ENCODE measurements at places on chromosomes 13 and 19.

- no peak for DNase-seq
These were observed 193.6 kb downstream of the KCNRG start for GRCh38 chr13:50208826-50209335.

GRCh38 chr13:94556041-94556440 lies 39.9 kb downstream of the TGDS start:
- no peak for DNase-seq

DNA sequence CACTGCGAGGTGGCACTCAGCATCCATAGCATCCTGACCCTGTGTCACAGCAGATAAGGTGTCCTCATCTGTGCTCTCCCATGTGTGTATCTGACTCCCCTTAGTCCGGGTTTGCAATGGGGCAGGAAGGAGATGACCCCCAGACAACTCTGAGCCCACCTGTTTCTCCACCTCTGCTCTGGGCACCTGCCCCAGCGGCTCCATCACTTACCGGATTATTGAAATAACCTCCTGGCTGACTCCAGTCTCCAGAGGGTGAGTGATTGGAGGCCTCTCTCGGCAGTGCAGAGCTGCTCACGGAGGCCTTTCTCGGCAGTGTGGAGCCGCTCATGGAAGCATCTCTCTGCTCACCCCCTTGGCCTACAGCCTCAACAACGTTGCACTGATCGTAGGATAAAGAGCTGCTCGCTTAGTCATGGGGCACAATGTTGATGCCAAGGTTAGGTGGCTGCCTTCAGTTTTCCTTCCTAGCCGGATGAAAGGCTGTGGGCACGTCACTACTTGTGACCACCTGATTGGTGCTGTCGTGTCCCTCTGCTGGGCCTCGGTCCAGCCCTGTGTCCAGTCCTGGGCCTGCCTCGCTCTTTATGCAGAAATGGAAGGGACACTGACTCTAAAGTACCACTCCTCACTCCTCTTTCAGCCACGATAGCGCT lies 67.6 kb downstream of the TEX29 start:
- no peak for DNase-seq

- no peak for DNase-seq
These were observed 118.7 kb downstream of the FRY start for GRCh38 chr13:32150239-32150638.

DNA sequence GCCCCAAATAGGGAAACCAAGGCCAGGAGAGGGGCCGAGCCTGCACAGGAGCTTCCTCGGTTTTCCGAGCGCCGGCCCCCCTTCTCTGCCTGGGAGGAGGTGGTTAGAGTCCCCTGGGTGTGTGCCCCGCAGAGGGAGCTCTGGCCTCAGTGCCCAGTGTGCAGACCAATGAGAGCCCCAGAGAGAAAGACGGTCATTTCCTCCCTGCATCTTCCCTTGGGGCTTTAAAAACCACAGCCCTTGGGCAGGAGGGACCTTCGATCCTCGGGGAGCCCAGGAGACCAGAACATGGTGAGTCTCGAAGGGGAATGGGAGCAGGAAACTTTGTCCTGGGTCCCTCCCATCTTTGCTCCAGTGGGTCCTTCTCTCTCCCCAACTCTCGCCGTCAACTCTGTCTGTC lies at the start of gene C5AR1:
C5AR1 (plus strand) TSS at position 254 of the 400 bp plus-strand sequence; CDS start at position 289, 35 bp downstream.
- no peak for DNase-seq

GRCh38 chr13:107275945-107276614 lies 708.1 kb upstream of the ARGLU1 start:
- DNase-seq = no peak

DNA sequence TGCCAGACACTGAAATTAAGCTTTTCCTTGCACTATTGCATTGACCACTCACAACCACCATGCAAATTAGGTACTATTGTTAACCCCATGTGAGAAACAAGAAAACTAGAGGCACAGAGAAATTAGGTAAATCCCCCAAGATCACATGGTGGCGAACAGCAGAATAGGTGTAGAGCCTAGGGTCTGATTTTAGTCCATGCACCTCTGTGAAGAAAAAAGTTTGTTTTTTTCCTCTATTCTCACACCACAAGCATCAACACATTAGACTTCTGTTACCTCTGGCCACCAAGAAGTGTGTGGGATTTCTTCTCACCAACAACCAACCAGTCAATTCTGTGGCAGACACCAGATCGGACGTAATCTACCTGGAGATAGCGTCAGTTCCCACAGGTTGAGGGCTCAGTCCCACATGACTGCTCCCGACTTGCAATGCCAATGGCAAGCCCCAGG lies 391.9 kb downstream of the COG6 start:
- no peak for DNase-seq

DNA sequence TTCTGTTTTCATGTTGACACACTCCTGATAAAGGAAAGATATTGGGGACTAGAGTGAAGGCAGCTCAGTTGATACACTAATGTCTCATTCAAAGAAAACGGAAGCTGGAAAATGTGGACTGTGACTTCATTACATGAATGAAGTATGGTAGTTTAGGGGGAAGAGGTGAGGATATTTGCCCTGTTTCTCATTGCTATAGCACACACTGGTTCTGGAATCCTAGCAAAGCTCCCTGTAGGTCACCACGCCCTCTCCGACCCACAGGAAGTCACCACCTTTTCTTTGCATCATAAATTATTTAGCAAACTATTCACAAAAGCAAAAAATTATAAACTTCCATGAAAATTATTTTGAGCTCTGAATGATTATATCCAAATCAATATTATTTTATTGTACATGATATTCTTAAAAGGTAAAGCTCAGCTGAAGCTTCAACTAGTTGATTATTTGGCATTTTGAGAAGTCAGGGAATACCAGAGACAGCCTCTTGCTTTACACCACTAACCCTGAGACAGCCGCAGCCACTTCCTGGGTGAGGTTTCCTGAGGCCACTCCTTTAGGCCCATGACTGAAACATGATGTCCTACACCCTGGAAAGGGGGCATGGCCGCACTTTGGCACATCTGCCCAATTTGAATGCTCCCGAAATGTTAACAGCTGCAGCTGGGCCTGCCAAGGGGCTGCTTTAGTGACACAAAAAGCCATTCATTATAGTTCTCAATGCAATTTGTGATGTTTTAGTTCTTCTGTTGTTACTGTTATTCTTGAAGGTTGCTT lies 50.0 kb upstream of the WDFY2 start:
- no peak for DNase-seq

- no peak for DNase-seq
These were observed 1216.0 kb downstream of the SLITRK5 start for GRCh38 chr13:88887045-88887662.

DNA sequence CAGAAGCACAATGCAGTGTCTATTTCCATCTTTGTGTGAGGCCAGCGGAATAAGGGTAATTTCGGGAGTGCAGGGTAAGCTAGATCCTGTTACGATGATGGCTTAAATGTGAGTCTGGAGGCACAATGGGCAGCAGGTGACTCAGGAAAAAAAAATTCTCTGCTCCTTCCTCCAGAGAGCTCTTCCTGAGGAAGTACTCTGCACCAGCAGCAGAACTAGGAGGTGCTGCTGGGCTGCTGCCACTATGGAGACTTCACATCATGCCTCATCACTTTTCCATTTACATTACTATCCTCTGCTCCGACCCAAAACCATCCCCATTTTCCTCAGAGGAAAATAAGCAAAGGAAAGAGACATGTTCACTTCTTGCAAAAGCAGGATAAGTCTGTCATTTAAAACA lies 282.0 kb downstream of the DNAJC15 start:
- no peak for DNase-seq

DNA sequence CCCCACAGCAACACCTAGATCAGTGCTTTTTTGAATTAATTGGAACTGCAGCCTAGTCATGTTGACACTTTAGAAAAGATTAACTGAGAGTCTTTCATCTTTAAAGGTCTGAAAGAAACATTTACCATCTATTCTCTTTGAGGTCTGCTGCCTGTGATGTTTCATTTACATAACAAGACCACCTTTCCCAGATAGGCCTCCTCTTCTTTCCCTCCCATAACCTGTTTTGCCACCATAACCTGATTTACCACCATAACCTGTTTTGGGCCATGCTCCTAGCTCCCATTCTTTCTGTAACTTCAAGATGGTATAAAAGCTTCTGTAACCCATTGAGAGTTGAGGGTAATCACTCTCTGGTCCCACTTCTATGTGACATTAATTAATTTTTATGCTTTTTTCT lies 320.8 kb downstream of the PCDH20 start:
- DNase-seq = no peak

GRCh38 chr13:91346850-91347201 lies 661 bp upstream of the MIR17HG start:
- DNase-seq = no peak

- no peak for DNase-seq
These were observed 41.4 kb downstream of the SIPA1L3 start for GRCh38 chr19:37948362-37948761.

- DNase-seq = peak; percentile 94
These were observed 14.1 kb upstream of the TNFSF9 start for GRCh38 chr19:6516659-6517291.

DNA sequence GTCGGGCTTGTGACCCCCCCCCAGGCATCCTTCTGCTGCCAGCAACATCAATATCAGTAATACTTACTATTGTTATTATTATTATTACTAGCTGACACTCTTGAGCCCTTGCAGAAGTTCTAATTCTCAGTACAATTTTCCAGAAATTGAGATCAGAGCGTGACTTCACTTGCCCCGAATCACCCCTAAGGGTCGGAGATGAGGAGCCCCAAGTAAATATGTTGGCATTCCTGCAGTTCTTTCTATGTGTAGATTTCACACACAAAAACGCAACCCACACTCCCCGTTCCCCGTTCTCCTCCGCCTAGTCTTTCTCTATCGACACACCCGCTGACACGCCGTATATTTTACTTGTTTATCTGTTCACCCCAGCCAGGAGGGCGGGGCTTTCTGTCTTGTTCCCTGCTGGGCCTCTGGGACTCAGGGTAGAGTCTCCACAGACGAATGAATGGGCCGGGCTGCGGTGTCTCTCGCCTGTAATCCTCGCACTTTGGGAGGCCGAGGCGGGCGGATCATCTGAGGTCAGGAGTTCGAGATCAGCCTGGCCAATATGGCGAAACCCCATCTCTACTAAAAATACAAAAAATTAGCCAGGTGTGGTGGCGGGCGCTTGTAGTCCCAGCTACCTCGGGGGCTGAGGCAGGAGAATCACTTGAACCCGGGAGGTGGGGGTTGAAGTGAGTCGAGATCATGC lies 14.7 kb downstream of the TLE5 start:
- peak; percentile 37 for DNase-seq

- DNase-seq = no peak
These were observed 26.2 kb downstream of the FREM2 start for GRCh38 chr13:38713046-38713445.

DNA sequence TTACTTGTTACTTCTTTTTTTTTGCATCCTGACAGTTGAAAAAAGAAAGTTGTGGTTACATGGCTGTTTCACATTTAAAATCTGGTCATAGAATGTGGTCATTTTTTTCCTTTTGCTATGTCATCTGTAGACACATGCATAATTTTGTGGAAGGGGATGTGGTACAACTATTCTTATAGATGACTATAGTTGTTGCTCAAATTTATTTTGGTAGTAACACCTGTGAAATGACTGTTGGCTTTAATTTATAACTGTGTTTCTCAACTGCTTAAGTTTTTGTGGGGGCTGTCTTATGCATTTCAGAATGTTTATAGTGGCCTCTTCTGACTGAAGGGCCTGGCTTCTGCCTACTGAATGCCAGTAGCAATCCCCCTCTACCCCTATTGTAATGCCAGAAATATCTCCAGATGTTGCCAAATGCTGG lies 130.5 kb downstream of the PAN3 start:
- no peak for DNase-seq

DNA sequence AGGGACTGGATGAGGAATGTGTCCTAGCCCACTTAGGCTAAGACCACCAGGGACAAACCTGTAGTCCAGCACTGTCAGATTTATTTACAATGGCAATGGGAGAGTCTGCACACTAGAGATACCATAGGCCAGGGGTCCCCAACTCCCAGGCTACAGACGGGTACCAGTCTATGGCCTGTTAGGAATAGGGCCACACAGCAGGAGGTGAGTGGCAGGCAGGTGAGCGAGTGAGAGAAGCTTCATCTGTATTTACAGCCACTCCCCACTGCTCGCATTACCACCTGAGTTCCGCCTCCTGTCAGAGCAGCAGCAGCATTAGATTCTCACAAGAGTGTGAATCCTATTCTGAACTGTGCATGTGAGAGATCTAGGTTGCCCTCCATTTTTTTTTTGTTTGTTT lies 2.4 kb downstream of the THAP8 start:
- no peak for DNase-seq

DNA sequence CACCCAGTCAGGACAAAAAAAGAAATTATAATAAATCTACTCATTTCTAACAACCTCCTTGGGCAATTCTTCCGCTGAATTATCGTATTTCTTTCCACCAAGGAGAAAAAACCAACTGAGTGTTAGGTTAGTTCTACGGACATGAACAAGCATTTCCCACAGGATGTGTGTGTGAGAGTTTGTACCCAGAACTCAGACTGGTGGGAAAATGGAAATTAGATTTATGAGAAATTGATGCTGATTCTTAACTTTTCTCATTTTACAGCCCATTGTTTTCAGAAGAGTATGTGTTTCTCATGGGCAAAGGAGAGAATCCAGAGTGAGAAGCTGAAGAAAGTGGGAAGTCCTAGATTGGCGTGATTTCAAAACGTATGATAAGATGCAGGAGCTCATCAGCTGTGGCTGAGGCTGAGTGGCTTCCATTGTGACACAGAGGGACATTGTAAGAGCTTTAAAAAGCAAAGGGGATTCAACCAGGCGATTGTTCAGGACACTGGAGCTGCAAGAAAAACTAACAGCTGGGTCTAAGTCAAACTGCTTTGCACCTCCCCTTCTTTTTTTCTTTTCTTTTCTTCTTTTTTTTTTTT lies 184.7 kb upstream of the ARGLU1 start:
- DNase-seq = no peak

Measured in activated CD8-positive, alpha-beta memory T cell treated with anti-CD3 and anti-CD28 coated beads for 1 hour (primary cell).